ENCODE measurements at places on chromosomes 4 and X.

GRCh38 chrX:39985071-39985470 is 112.7 kb downstream of the BCOR start:
- no peak for DNase-seq

GRCh38 chr4:73098016-73098415 is 28.5 kb upstream of the COX18 start:
- no peak for DNase-seq

DNA sequence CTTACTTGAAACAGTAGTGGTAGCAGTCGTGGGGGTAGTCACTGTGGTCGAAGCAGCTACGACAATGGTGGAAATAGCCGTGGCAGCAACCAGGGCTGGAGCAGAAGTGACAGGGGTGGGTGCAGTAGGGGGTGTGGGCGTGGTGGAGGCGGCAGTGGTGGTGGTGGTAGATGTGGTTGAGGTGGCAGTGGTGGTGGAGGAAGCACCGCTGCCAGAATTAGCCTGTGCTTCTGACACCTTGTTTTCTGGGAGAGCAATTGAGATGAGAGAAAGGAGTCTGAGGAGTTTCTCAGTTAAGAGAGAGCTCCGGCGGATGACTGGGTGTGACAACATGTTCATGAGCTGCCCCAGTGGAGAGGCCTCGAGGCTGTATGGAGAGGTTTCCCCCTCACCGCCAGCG is 113.5 kb upstream of the HSD17B10 start:
- no peak for DNase-seq

- DNase-seq: no peak
These were observed 40.2 kb upstream of the EPGN start for GRCh38 chr4:74267998-74268606.

GRCh38 chr4:140268186-140268841 is 105.1 kb upstream of the SCOC start:
- no peak for DNase-seq

- DNase-seq: no peak
These were observed 141.8 kb downstream of the RASL11B start for GRCh38 chr4:53003959-53004358.

DNA sequence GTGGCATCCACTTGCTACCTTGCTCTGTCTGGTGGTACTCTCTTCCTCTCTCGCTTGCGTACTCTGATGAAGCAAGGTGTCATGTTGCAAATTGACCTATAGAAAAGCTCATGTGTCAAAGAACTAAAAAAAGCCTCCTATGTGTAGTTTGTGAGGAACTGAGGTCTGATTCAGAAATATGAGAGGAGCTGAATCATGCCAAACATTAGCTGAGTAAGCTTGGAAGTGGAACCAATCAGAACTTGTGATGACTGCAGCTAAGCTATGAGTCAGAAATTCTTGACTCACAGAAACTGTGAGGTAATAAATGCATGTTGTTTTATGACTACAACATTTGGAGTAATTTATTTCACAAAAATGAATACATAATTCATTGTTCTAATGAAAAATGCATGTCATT is 2138.8 kb downstream of the PCDH7 start:
- DNase-seq: no peak
